ENCODE measurements at places on chromosomes 3 and 15.

DNA sequence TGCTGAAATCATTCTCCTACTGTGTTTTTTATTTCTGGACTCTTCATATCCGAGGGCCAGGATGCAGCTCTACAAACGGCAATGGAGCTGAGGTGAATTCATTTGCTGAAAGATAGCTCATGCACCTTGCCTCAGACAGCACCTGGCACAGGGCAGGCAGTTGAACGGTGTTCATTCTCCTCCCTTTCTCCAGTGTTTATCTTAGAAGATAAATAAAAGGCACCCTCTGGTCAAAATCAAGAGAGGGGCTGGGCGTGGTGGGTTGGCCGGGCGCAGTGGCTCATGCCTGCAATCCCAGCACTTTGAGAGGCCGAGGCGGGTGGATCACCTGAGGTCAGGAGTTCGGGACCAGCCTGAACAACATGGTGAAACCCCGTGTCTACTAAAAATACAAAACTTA lies 79.3 kb upstream of the LMOD3 start:
- DNase-seq = no peak

DNA sequence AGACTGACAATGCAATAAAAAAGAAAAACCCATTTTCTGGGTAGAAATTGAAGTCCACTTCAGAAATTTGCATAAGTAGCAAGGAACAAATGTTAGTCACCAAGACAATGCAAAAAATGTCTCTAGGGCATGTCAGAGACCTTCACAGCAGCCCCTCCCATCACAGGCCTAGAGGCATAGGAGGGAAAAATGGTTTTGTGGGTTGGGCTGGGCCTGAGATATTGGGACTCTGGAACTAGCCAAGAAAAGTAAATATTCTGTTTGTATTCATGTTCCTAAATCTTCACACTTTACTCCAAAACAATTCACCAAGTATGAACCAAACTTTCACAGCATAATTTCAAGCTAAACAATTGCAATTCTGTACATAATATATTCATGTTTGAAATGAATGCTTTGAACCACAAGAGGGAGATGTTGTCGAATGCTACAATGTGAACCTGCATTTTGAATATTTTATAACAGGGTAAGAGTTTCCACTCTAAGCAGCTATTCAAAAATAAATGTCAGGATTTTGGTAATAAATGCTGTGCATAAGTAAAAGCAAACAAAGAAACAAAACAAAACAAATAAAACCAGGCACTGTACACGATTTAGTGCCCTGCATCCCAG lies 429.2 kb downstream of the OTOL1 start:
- no peak for DNase-seq

DNA sequence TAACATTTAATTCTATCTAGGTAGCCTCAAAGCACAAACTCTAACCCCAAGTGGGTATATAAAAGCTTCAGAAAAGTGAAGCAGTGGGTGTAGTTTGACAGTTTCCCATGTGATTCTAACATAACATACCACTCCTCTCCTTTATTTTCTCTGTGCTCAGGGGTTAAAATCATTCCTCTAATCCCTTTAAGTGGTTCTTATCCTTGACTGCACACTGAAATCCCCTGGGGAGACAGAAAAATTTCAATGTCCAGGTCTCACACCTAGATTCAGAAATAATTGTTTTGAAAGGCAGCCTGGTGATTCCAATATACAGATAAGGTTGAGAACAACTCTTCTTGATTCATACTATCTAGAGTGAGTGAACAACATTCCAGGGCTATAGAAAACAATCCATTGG lies 986.4 kb downstream of the ROBO1 start:
- DNase-seq = no peak

- no peak for DNase-seq
Measured at GRCh38 chr3:52633786-52634185, 51.9 kb downstream of the PBRM1 start.

DNA sequence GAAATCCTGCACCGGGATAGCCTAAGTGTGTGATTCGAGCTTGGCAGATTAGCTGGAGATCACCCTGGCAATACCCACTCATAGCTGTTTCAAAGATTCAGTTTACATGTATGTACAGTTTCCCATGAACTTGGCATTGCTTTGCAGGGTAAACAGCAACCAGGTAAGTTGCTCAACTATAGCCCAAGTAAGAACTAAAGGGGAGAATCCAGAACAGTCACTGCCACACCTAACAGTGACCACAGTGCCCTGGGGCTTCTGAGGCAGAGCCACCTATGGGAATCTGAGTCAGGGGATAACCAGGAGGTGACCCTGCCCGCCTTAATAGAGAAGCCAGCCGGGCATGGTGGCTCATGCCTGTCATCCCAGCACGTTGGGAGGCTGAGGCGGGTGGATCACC lies 15.9 kb downstream of the CDAN1 start:
- DNase-seq = no peak

All from endodermal cell (in vitro differentiated cells).